ENCODE measurements at places on chromosomes 5 and 9. TPM values are rescaled to one million over a fixed set of nuclear protein-coding genes. Genes with fewer than 3 reads are reported as not detected.

DNA sequence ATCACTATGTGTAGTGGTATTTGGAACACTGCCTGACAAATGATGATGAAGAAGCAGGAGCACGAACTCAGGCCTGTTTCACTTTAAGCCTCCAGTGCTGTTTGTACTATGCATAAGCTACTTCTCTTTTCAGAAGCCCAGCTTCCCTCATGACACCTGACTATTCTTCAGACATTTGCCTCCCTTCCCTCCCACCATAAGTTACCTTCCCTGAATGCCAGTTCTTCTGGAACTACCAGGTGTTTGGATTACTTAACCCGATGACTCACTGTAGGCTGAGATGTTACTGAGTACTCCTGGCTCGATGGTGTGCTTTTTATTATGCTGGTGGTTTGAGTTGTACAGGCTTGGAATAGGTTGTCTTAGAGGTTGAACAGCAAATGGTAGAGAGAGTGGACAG is 180.0 kb downstream of the SPATA31D1 start:
- no peak for DNase-seq
- H3K4me1 ChIP-seq, result peaks cover 3% of the 10 kb centered on the region
- H3K27ac ChIP-seq, result no peak overlapping the region
- H3K4me3 ChIP-seq, result no peak overlapping the region
- no peaks in the 10 kb centered on the region for H3K27me3 ChIP-seq
- H3K36me3 ChIP-seq, result no peaks in the 10 kb centered on the region

GRCh38 chr5:61951295-61951694 is 354.7 kb upstream of the KIF2A start:
- H3K4me3 ChIP-seq, result no peak overlapping the region
- no peak overlapping the region for H3K27ac ChIP-seq
- no peak for DNase-seq
- H3K27me3 ChIP-seq, result no peaks in the 10 kb centered on the region
- no peaks in the 10 kb centered on the region for H3K36me3 ChIP-seq

DNA sequence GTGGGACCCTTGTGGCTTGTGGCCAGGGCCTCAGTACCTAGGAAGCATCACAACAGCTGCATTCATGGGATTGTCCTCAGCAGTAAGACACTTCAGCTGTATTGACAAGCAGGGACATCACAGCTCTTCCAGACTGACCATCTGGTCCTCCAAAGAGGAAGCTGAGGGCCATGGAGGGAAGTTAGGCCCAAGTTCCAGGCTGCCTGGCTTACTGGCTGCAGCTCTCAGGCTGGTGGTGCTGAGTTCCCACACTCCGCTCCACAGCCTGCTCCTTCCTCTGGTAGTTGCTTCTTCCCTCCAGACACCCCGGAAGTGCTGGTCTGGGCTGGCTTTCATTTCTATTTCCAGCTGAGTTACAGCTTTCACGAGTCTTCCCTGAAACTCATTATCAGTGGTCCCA is 5.7 kb upstream of the STING1 start:
- no peak for DNase-seq
- no peaks in the 10 kb centered on the region for H3K4me1 ChIP-seq
- H3K36me3 ChIP-seq, result no peaks in the 10 kb centered on the region
- no peak overlapping the region for H3K4me3 ChIP-seq

DNA sequence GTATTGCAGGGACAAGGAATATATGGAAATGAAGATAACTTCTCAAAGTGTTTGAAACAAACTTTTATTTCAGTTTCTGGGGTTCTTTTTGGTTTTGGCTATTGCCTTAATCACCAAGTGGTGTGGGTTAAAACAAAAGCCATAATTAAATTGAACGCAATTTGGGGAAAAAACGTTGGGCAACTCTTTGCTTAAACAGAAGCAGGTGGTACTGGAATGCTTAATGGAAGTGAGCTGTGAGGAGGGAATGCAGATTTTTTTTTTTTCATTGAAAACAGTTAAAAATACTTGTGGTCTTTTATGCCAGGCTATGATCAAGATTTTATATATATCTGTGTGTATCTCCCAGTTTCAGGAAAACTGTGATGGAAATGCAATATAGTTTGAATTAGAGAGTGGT is 195.7 kb upstream of the TUT7 start:
- no peak overlapping the region for H3K27ac ChIP-seq
- peaks cover 10% of the 10 kb centered on the region for H3K4me1 ChIP-seq
- no peak for DNase-seq
- no peaks in the 10 kb centered on the region for H3K27me3 ChIP-seq

- no peak overlapping the region for H3K4me3 ChIP-seq
- H3K27ac ChIP-seq, result no peak overlapping the region
- no peak for DNase-seq
- peaks cover 7% of the 10 kb centered on the region for H3K4me1 ChIP-seq
- no peaks in the 10 kb centered on the region for H3K27me3 ChIP-seq
- H3K36me3 ChIP-seq, result no peaks in the 10 kb centered on the region
Measured at GRCh38 chr9:27471789-27472188, 52.3 kb upstream of the IFNK start.

DNA sequence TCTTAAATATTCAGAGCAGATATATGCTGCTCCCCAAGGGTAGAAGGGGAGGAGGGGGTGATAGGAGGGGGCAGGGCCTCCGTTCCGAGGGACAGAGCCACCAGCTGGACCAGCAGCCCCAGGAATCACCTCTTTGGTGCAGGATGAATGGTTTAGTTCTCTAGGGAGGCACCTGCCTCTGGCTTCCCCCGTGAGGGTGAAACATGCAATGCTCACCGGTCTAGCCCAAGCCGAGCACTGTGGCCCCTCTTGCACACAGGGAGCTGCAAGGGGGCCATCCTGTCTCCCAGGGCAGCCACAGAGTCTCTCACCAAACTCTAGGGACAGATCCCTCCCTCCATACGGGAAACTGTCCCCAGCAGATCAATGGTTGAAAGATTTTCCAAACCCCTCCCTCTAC is 163.7 kb downstream of the DAB2IP start:
- no peaks in the 10 kb centered on the region for H3K27me3 ChIP-seq
- peaks cover 7% of the 10 kb centered on the region for H3K4me1 ChIP-seq
- DNase-seq, result no peak
- H3K27ac ChIP-seq, result no peak overlapping the region
- no peak overlapping the region for H3K4me3 ChIP-seq

DNA sequence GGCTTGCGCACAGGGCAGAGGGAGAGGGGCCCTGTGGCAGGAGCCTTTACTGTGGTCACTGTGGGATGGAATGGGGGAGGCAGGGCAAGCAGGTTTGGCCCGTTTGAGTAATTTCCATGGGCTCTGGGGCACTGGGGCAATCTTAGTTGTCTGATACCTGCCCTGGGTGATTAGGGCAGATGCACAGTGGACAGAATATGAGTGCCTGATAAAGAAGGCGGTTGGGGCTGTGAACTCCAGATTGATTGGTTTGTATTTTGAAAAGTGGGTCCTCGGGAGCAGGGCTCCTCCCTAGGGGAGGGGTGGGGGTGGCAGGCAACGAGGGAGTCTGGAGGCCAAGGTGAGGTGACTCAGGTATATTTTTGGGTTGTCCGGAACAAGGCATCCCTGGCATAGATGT is 247.5 kb downstream of the NSG2 start:
- no peaks in the 10 kb centered on the region for H3K4me1 ChIP-seq
- peak; percentile 8 for DNase-seq
- H3K36me3 ChIP-seq, result no peaks in the 10 kb centered on the region

DNA sequence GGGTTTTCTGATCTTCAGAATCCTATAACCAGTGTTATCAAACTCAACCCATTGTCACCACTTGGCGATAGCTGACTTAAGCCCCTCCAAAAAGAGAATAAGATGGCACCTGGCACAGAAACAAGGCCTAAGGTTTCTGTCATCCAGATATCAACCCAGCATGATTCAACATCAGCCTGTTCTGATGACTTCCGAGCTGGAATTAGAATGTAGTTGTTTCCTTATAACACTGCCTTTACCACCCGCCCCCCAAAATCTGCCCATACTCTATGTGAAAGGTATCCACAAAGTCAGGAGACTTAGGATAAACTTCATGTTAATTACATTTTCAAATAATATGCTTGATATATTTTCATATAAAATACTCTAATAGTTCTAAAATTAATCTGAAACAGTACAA is 5.2 kb downstream of the KLF9 start:
- peaks cover 7% of the 10 kb centered on the region for H3K4me1 ChIP-seq
- H3K27me3 ChIP-seq, result peaks cover 7% of the 10 kb centered on the region
- no peak overlapping the region for H3K4me3 ChIP-seq
- no peak overlapping the region for H3K27ac ChIP-seq
- H3K36me3 ChIP-seq, result no peaks in the 10 kb centered on the region
- no peak for DNase-seq

DNA sequence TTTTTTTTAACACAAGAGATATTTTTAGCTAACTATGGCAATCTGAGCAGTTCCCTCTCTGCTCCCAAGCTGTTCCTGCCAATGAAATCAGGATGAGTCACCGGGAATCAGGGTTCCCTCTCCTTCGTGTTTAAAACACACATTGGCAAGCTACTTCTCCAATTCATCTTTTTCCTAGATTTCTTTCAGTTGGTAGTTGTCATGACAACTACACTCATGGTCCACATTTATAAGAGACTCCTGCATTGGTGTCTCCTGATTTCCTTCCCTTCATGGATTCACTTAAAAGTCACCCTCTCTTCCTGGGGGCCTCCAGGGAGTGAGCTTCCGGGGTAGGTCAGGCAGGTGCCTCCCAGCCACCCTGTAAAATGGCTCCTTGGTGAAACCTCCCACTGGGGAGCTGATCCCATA is 72.3 kb upstream of the NIPAL4 start:
- no peaks in the 10 kb centered on the region for H3K27me3 ChIP-seq
- H3K27ac ChIP-seq, result no peak overlapping the region
- H3K4me3 ChIP-seq, result no peak overlapping the region
- DNase-seq, result no peak
- H3K4me1 ChIP-seq, result no peaks in the 10 kb centered on the region

GRCh38 chr5:42277293-42277692 is 145.9 kb upstream of the GHR start:
- no peak overlapping the region for H3K27ac ChIP-seq
- no peaks in the 10 kb centered on the region for H3K27me3 ChIP-seq
- no peak for DNase-seq
- peaks cover 3% of the 10 kb centered on the region for H3K4me1 ChIP-seq

DNA sequence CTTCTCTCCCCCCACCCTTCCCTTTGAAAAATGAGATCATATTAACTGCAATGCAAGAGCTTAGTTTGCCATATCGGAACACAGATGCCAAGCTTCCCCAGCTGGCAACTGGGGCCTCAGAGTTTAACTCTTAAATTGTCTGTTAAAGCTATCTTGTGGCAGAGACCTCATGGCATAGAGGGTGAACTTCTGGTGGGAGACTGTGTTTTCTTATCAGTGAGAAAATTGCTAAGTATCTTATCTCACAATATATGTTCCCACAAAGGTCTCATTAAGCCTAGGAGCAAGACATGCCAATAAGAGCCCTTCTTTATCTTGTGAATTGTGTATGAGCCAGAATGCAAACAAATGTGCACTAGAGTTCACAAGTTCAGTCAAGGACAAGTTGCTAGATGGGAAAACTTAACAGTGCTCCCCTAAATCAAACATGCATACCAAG is 12.3 kb downstream of the NFIB start:
- no peak for DNase-seq
- no peaks in the 10 kb centered on the region for H3K27me3 ChIP-seq
- H3K36me3 ChIP-seq, result peaks cover 11% of the 10 kb centered on the region
- peaks cover 5% of the 10 kb centered on the region for H3K4me1 ChIP-seq
- H3K4me3 ChIP-seq, result no peak overlapping the region

DNA sequence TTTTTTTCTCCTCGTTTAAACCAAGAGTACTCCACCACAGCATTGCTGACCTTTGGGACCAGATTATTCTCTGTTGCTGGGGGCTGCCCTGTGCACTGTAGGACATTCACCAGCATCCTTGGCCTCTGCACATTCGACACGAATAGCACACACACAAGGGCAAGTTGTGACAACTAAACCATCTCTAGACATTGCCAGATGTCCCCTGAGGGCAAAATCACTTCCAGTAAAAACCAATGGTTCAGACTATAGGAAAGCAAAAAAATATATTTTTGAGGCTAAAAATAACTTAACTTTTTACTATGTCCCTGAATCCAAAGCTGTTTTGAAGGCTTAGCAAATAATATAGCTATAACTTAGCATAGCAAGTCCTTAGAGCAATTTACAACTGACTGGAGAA is 65.9 kb downstream of the SEMA5A start:
- no peak for DNase-seq
- H3K27ac ChIP-seq, result no peak overlapping the region
- 0 out of 2 replicates have a peak, but pooled peaks cover 2% of the 10 kb centered on the region for H3K4me1 ChIP-seq
- H3K27me3 ChIP-seq, result no peaks in the 10 kb centered on the region
- no peak overlapping the region for H3K4me3 ChIP-seq

GRCh38 chr5:129904667-129905472 is 605 bp downstream of the CHSY3 start:
- peaks cover 13% of the 10 kb centered on the region for H3K27me3 ChIP-seq
- peak overlapping the region; percentile 70 for H3K4me3 ChIP-seq
- H3K27ac ChIP-seq, result no peak overlapping the region
- no peaks in the 10 kb centered on the region for H3K36me3 ChIP-seq
- H3K4me1 ChIP-seq, result no peaks in the 10 kb centered on the region

- no peaks in the 10 kb centered on the region for H3K4me1 ChIP-seq
- no peaks in the 10 kb centered on the region for H3K36me3 ChIP-seq
- DNase-seq, result no peak
- no peaks in the 10 kb centered on the region for H3K27me3 ChIP-seq
Measured at GRCh38 chr9:116998305-116998704, 311.2 kb downstream of the TRIM32 start.

DNA sequence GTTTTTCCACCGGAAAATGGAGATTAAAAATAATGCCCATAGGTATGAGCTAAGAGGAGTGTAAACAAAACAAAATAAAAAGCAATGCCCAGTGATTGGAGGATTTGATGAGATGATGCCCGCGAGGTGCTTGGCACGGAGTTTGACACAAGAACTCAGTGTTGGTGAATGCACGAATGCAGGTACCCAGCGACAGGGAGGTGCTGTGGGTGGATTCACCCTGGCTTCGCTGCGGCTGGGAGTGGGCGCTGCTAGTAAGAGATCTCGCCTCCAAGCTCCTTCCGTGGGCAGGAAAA is 526 bp upstream of the STXBP1 start:
- no peak for DNase-seq
- peaks cover 4% of the 10 kb centered on the region for H3K4me1 ChIP-seq

Gene MYMK
- total RNA-seq, result not detected

Gene GALNT12
- 18.0 TPM for total RNA-seq

Gene ZNF483
- 46.8 TPM for total RNA-seq

Gene SHLD3
- total RNA-seq, result 2.9 TPM

Gene QRFP
- not detected for total RNA-seq

Gene TTC16
- total RNA-seq, result not detected

Gene ZNF618
- total RNA-seq, result 13.6 TPM

Gene UBTD2
- total RNA-seq, result 39.9 TPM

Gene IGIP
- total RNA-seq, result 0.53 TPM

Gene TAF11L10
- total RNA-seq, result not detected

Gene SPINK4
- not detected for total RNA-seq

Gene MRPL50
- total RNA-seq, result 20.0 TPM

Data from H9 (cell line).